ENCODE measurements at places on chromosomes 12 and 14. TPM values are rescaled to one million over a fixed set of nuclear protein-coding genes. Genes with fewer than 3 reads are reported as not detected.

- peaks cover 17% of the 10 kb centered on the region for H3K27me3 ChIP-seq
- no peak overlapping the region for H3K27ac ChIP-seq
- no peaks in the 10 kb centered on the region for H3K36me3 ChIP-seq
- no peak overlapping the region for H3K4me3 ChIP-seq
- H3K4me1 ChIP-seq: peaks cover 21% of the 10 kb centered on the region
These were observed 5.7 kb upstream of the SLC41A2 start for GRCh38 chr12:104963757-104964156.

DNA sequence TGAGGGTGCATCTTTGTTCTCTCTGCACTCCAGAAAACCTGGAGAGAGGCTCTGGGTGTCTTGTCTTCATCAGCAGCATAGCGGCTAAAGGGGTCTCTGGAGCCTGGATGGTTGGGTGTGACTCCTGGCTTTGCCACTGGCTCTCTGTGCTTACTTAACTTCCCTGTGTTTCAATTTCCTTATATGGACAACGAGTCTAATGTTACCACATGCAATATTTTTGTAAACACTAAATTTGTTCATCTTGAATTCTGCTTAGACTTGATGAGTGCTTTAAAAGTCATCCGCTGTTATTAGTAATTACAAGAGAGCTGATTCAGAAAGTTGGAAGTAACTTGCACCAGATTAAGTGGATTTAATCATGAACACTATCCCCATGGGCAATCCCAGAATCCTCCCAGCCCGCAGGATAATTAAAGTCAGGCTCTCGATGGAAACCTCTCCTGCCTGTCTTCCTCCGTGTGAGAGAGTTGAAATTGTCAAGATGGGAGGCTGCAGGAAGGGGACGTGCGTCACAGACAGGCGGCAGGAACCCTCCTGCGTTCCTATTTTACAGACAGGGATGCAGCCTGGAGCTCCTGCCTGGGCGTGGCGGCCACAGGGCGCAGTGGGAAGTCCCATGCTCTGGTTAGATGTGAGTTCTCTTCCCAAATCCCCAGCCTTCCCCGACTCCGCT, 201.2 kb downstream of the TTC8 start:
- H3K36me3 ChIP-seq: no peaks in the 10 kb centered on the region
- no peaks in the 10 kb centered on the region for H3K4me1 ChIP-seq

GRCh38 chr12:70724444-70724843, 87.2 kb upstream of the PTPRB start:
- no peak overlapping the region for H3K27ac ChIP-seq
- H3K36me3 ChIP-seq: no peaks in the 10 kb centered on the region
- H3K4me3 ChIP-seq: no peak overlapping the region
- no peak for DNase-seq

GRCh38 chr14:24804552-24805212, 170.7 kb upstream of the GZMB start:
- H3K27me3 ChIP-seq: peaks cover 2% of the 10 kb centered on the region
- no peaks in the 10 kb centered on the region for H3K36me3 ChIP-seq
- H3K4me3 ChIP-seq: no peak overlapping the region
- no peak for DNase-seq
- H3K4me1 ChIP-seq: no peaks in the 10 kb centered on the region

GRCh38 chr12:29639893-29640495, 142.5 kb upstream of the OVCH1 start:
- H3K27ac ChIP-seq: peak overlapping the region; percentile 93
- no peak for DNase-seq
- H3K27me3 ChIP-seq: no peaks in the 10 kb centered on the region
- H3K4me1 ChIP-seq: peaks cover 32% of the 10 kb centered on the region
- H3K36me3 ChIP-seq: peaks cover 26% of the 10 kb centered on the region
- H3K4me3 ChIP-seq: no peak overlapping the region

GRCh38 chr12:20601668-20602280, 93.4 kb upstream of the SLCO1C1 start:
- H3K27ac ChIP-seq: no peak overlapping the region
- no peak overlapping the region for H3K4me3 ChIP-seq
- no peaks in the 10 kb centered on the region for H3K36me3 ChIP-seq
- H3K27me3 ChIP-seq: no peaks in the 10 kb centered on the region
- DNase-seq: no peak

DNA sequence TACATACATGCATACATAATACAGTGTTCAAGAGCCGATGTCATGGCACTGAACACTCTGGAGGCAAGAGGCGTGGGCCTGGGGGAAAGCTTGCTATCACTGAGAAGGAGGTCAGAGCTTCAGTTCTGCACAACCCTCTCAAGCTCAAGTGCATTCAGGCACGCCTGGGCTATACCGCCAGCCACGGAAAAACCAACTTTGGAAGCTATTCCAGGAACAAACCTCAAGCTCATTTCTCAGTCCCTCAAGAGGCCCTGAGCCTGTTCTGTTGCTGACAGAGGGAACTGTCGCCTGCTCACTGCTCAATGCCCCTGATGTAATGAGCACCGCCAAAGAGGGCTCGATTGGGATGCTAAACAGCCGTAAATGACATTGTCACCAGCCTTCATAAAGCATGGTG, 9.2 kb downstream of the NOS1 start:
- no peak overlapping the region for H3K4me3 ChIP-seq
- no peaks in the 10 kb centered on the region for H3K4me1 ChIP-seq
- no peaks in the 10 kb centered on the region for H3K36me3 ChIP-seq
- DNase-seq: no peak

DNA sequence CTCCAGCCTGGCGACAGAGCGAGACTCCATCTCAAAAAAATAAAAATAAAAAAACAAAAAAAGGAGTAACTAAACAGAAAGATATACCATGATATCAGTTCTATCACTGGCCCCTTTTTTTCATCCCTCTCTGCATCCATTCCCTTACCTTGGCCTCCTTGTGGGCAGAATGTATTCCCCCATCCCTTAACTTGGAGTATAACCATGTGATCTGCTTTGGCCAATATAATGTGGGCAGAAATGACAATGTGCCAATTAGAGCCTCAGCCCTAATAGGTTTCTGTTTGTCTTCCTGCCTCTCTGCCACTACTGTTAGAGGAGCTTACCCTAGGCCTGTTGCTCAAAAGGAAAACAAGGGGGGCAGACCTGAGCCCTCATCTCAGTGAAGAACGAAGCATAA, 23.8 kb downstream of the GSC start:
- no peaks in the 10 kb centered on the region for H3K4me1 ChIP-seq
- no peak overlapping the region for H3K4me3 ChIP-seq
- H3K27me3 ChIP-seq: peaks cover 2% of the 10 kb centered on the region
- no peaks in the 10 kb centered on the region for H3K36me3 ChIP-seq
- H3K27ac ChIP-seq: no peak overlapping the region

DNA sequence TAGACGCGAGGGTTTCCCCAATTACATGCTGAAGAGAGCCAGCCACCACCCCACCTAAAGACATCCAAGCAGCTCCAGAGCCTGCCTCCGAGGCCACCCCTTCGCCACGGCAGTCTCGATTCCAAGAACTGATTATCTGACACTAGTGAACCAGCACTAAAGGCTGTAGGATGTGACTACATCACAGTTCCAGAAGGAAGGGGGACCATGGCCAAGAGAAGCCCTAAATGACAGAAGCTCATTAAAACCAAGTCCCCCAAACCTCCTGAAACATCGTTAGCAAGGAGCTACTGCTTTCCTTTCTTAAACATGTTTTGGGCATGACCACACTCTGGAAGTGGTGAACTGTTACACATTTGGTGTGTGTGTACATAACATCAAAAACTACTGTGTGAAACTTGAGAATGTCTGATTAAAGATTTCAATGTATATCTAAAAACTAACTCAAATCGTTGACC, 88.2 kb downstream of the DUSP16 start:
- peaks cover 4% of the 10 kb centered on the region for H3K4me1 ChIP-seq
- no peaks in the 10 kb centered on the region for H3K27me3 ChIP-seq
- peak overlapping the region; percentile 31 for H3K27ac ChIP-seq
- H3K4me3 ChIP-seq: no peak overlapping the region

Gene TMEM52B
- not detected for total RNA-seq

DNA sequence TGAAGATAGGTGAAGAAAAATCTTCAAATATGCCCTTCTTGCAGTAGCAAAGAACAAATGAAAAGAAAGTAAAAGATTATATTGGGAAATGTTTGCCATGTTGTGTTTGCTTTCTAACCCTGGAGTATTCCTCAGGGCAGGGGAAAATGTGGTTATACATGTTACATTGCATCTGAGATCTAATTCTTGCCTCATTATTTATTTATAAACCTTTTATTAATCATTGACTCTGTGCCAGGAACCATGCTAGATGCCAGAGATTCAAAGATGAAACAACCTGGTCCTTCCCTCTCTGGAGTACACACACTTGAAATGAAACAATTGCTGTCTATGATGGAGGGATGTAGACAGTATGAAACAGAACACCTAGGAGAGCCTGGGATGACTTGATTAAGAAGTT, 128.1 kb upstream of the HMGA2 start:
- no peaks in the 10 kb centered on the region for H3K27me3 ChIP-seq
- H3K4me3 ChIP-seq: no peak overlapping the region
- H3K27ac ChIP-seq: no peak overlapping the region
- DNase-seq: no peak
- H3K36me3 ChIP-seq: no peaks in the 10 kb centered on the region
- no peaks in the 10 kb centered on the region for H3K4me1 ChIP-seq

DNA sequence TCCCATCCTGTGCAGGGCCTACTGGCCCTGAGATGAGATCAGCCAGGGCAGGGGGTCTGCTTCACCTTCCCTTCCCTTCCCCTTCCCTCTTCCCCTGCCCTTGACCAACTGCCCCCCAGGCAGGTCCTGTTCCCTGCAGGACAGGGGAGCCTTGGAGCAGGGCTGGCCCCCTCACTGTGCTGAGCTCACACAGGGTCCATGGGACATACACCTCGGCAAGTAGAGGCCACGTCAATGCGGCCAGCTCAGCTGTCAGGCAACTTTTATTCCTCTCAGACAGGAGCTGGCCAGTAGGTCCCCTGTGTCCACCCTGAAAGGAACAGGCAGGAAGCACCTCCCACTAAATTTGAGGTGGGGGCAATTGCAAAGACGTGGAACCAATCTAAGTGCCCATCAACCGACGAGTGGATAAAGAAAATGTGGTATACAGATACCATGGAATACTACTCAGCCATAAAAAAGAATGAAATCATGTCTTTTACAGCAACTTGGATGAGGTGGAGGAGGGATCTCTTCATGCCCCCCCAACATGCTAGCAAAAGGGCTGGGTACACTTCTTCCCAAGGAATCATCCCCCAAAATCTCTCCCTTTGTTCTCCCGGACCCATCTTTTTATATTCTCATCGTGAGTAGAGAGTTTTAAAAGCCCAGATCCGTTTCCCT, 148.7 kb downstream of the BCL11B start:
- no peaks in the 10 kb centered on the region for H3K36me3 ChIP-seq
- no peak overlapping the region for H3K27ac ChIP-seq
- H3K27me3 ChIP-seq: peaks cover 9% of the 10 kb centered on the region
- peaks cover 6% of the 10 kb centered on the region for H3K4me1 ChIP-seq

DNA sequence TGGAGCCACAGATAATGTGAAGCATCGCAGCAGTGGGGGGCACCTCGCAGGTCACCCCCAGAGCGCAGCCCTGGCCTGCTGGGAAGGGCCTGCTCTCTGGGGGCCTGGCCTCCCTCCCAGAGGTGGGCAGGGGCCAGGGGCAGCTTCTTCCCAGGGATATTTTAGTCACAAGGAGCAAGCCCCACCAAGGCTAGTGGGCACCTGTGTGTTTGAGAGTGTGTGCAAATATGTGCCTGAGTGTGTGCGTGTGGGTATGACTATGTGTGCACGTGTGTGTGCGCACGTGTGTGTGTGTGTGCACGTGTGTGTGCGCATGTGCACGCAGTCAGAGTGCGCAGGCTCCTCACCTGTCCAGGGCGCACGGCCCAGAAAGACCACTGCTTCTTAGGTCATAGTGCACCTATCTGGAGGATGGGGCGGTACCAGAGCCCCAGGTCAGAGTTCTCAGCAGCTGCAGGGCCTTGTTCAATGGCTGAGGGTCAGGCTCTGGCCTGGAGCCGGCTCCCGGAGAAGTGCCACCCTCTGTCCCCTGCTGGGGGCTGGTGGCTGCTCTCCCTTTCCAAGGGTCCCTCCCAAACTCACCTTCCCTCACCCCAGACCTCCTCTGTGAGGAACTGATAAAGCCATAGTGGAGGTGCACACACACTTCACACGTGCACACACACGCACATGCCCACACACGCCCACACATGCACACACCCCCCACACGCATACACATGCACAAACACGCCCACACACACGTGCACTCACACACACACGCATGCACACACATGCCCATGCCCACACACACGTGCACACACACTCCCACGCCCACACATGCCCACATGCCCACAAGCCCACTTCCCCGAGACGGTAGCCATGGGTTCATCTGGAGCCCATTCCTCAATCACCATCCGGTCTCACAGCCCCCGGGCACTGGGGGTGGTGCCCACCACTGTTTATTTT, 128.5 kb downstream of the KIF26A start:
- DNase-seq: no peak
- H3K36me3 ChIP-seq: no peaks in the 10 kb centered on the region
- H3K4me1 ChIP-seq: peaks cover 12% of the 10 kb centered on the region
- H3K27me3 ChIP-seq: no peaks in the 10 kb centered on the region
- peak overlapping the region; percentile 58 for H3K27ac ChIP-seq
- H3K4me3 ChIP-seq: no peak overlapping the region

Gene SLC25A21
- total RNA-seq: 2.2 TPM

Gene AQP6
- total RNA-seq: 0.21 TPM

DNA sequence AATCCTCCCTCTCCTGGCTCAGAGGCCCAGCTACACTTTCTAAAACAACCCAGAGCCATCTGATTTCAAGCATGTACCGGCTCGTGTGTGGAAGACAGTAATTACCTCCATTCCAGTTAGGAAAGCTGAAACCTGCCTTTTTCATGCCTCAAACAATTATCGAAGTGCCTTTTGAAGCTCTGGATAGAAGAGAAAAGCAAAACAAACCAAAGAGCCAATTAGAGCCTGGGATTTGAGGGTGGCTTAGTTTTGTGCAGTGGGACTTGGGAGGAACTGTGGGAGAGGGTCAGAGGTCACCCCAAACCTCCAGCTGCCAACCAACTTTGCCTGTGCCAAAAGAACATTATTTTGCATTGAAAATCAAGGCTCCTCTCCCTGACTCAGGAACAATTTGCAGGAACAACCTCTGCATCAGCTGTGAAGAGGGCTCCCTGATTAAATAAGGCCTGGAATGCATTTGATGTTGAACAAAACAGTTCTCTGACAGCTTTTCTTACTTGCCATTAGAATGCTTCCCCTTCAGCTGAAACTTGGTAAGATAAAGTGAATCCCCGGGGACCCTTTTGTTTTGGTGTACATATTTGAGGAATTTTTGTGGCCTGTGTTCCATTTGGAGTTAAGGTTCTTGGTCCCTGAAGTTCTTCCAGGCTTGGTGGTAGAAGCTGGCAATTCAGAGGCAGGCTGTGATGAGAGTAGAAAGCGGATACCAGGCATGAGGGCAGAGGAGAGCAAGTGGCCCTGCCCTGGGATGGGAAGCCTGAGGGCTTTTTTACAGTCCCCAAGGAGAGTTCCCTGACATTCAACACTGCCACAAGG, 270.1 kb downstream of the ZFP36L1 start:
- H3K27me3 ChIP-seq: no peaks in the 10 kb centered on the region
- peak overlapping the region; percentile 39 for H3K4me3 ChIP-seq
- peaks cover 26% of the 10 kb centered on the region for H3K36me3 ChIP-seq
- DNase-seq: no peak
- H3K27ac ChIP-seq: peak overlapping the region; percentile 89

- no peak for DNase-seq
- H3K36me3 ChIP-seq: no peaks in the 10 kb centered on the region
- no peaks in the 10 kb centered on the region for H3K4me1 ChIP-seq
- peaks cover 2% of the 10 kb centered on the region for H3K27me3 ChIP-seq
These were observed 13.9 kb upstream of the VRK1 start for GRCh38 chr14:96783043-96783914.

- no peak overlapping the region for H3K27ac ChIP-seq
- no peak overlapping the region for H3K4me3 ChIP-seq
- peaks cover 4% of the 10 kb centered on the region for H3K27me3 ChIP-seq
- DNase-seq: no peak
These were observed 64.0 kb downstream of the PIWIL1 start for GRCh38 chr12:130401703-130402102.
